ENCODE measurements at places on chromosomes 5 and 9. TPM values are rescaled to one million over a fixed set of nuclear protein-coding genes. Genes with fewer than 3 reads are reported as not detected.

Gene GABRA1
- polyA plus RNA-seq = not detected

Gene TBC1D13
- 9.7 TPM for polyA plus RNA-seq

Gene SOHLH1
- not detected for polyA plus RNA-seq

Gene PCDHB13
- 0.33 TPM for polyA plus RNA-seq

Gene SLC6A7
- polyA plus RNA-seq = not detected

Gene CHSY3
- polyA plus RNA-seq = 0.14 TPM

Gene CDC20B
- not detected for polyA plus RNA-seq

Gene IFNA13
- polyA plus RNA-seq = not detected

Gene TRIP13
- polyA plus RNA-seq = 4.3 TPM

Gene ADRB2
- polyA plus RNA-seq = 2.8 TPM

Gene MEF2C
- polyA plus RNA-seq = 1.6 TPM

Gene PCDHA4
- 0.02 TPM for polyA plus RNA-seq

Gene POLR3G
- polyA plus RNA-seq = 1.9 TPM

Gene CTNND2
- polyA plus RNA-seq = 0.09 TPM

Gene GFPT2
- polyA plus RNA-seq = 1.9 TPM

Gene JAKMIP2
- 0.10 TPM for polyA plus RNA-seq

Gene KCNMB1
- 4.2 TPM for polyA plus RNA-seq

Gene LCN9
- not detected for polyA plus RNA-seq

Gene TEK
- polyA plus RNA-seq = 1.3 TPM

Gene OBP2B
- polyA plus RNA-seq = not detected

Gene SLC6A19
- polyA plus RNA-seq = not detected

Gene KCNV2
- polyA plus RNA-seq = not detected

Gene SPATA31A3
- polyA plus RNA-seq = not detected

Gene APBA1
- 1.3 TPM for polyA plus RNA-seq

Gene TAF11L10
- not detected for polyA plus RNA-seq

Gene MTAP
- polyA plus RNA-seq = 14.9 TPM

Gene IFNA2
- polyA plus RNA-seq = not detected
